SW480 (cell line): ENCODE measurements at places on chromosomes 2 and 18.

- peak; percentile 62 for DNase-seq
Measured at GRCh38 chr2:133200684-133201421, 367.4 kb downstream of the NCKAP5 start.

- no peak for DNase-seq
Measured at GRCh38 chr18:24500766-24501165, 40.3 kb downstream of the HRH4 start.

GRCh38 chr2:166042768-166043390 lies 84.9 kb downstream of the SCN1A start:
- DNase-seq = no peak

GRCh38 chr18:598124-598589 lies 1.4 kb downstream of the CLUL1 start:
- DNase-seq = no peak

GRCh38 chr18:70414315-70414900 lies 125.6 kb downstream of the SOCS6 start:
- no peak for DNase-seq

GRCh38 chr2:166468124-166469024 lies 25.7 kb downstream of the SCN7A start:
- DNase-seq = no peak

GRCh38 chr2:240780023-240780700 lies 39.9 kb downstream of the KIF1A start:
- DNase-seq = no peak

GRCh38 chr18:41745166-41746049 lies 209.6 kb upstream of the PIK3C3 start:
- peak; percentile 16 for DNase-seq

DNA sequence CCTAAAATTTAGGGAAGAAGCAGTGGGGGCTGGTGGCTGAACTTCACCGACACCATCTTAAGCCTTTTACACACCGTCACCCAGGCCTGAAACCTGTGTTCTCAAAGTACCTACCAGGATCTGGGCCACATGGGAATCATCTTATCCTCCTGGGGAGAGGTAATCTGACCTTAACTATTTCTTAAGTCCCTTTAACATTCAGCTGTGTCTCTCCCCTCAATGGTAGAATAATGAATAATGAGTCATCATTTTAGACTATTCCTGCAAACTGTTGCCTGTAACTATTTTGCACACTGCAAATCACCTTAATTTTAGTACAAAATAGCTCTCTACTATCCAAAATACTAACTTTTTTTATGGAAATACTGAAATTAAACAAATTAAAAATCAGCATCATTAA lies 149.4 kb upstream of the KLF7 start:
- no peak for DNase-seq

GRCh38 chr2:167134381-167135072 lies 246.2 kb downstream of the XIRP2 start:
- no peak for DNase-seq

DNA sequence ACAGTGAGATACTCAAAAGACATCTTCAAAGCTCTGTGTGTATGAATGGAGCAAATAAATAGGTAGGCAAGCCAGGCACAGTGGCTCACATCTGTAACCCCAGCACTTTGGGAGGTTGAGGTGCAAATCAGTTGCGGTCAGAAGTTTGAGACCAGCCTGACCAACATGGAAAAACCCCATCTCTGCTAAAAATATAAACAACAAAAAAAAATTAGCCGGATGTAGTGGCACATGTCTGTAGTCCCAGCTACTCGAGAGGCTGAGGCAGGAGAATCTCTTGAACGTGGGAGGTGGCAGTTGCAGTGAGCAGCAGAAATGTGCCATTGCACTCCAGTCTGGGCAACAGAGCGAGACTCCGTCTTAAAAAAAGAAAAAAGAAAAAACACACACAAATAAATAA lies 945.1 kb upstream of the PIK3C3 start:
- DNase-seq = no peak

GRCh38 chr2:30516166-30516565 lies 69.1 kb downstream of the LCLAT1 start:
- no peak for DNase-seq

GRCh38 chr2:118048401-118048800 lies 34.5 kb upstream of the CCDC93 start:
- no peak for DNase-seq

GRCh38 chr2:21011453-21011852 lies 32.4 kb downstream of the APOB start:
- no peak for DNase-seq

DNA sequence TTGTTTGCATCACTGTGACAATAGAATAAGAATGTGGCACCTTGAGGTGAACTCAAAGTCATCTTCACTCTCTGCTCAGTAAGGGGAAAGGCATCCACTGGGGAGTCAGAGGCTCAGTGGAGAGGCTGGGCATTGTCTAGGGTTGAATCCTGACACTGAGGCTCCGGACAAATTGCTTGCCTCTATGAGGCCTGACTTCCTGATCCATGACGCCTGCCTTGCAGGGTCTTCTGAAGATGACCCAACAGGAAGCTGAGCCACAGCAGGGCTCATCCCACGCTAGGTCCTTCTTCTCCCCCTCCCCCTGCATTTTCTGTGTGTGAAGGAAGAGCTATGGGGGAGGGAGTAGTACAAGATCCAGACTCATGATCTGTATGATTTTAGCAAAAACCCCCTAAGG lies 265.1 kb downstream of the SH3BP4 start:
- no peak for DNase-seq

DNA sequence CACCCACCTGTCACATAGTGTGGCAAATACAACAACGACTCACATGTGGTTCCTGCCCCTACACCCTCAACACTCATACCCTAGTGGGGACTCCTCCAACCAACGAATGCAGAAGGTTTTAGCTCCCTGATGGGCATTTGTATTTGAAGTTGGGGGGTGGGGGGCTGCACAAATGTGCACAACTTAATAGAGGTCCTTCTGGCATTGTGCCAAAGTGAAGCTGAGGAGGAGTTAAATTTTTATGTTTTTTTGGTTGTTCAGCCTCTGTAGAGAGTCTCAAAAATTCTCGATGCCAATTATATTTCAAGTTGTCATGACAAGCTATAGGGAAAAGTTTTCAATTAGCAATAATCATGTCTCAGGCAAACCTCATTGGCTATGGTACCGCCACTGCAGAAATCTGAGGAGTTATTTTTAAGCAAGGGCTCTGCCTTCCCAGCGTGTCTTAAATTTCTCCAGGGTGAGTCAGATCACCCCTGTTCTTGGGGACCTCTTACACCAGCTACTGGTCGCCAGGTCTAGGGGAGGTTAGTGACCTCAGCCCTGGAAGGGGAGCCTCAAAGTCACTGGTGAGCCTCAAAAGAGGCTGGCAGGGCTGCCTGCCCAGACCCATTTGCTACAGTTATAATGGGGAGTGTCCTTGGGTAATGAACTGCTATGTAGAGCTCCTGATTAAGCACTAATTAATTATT lies 102.7 kb upstream of the TAF1B start:
- DNase-seq = peak; percentile 69

- no peak for DNase-seq
Measured at GRCh38 chr18:61892683-61893308, at the start of gene RNF152. TSS of gene RNF152 (minus strand) at chr18:61893007. CDS start at chr18:61816463, 76,544 bp downstream.

- DNase-seq = no peak
Measured at GRCh38 chr2:16438613-16439321, 226.9 kb downstream of the CYRIA start.

DNA sequence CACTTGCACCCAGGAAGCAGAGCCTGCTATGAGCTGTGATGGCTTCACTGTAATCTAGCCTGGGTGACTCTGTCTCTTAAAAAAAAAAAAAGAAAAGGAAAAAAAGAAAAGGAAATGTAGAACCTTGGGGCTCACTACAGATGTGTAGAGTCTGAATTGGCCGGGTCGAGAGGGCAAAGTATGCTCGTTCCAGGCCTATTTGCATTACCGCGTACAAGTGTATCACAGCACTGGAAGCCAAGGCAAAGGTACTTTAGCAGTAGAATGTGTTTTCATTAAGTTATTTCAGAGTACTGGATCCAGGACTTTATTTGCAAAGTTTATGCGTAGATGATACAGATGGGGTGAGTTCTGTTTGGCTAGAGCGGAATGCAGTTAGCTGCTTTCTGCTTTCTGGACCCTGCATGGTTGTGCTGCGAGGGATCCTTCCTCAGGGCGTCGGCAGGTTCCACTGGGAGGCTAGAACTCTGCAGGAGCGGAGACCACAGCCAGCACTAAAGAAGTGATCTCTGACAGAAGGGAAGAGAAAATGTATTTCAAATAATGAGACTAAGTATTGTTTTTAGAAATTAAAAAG lies 51.8 kb downstream of the LDLRAD4 start:
- DNase-seq = no peak

DNA sequence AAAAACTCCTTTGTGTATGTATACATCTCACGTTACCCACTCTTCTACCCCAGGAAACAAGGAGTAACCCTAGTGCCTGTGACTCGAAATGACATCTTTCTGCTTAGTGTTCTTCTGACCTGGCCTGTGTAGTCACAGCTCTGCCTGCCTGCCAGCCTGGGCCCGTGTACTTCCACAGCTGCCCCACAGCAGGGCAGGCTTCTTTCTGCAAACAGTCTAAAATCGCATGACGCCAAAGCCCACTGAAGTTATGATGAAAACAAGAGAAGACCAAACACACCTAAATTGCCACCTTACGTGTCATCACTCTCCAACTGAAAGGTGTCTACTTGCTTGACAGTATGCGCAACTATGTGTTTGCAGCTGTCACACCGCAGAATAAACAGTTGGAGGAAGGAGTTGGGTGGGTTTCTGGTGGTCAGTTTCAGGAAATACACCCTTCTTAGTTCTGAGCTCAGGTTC lies 1.5 kb downstream of the GAREM1 start:
- DNase-seq = peak; percentile 38

GRCh38 chr2:233460726-233461441 lies 105.7 kb downstream of the USP40 start:
- peak; percentile 5 for DNase-seq

DNA sequence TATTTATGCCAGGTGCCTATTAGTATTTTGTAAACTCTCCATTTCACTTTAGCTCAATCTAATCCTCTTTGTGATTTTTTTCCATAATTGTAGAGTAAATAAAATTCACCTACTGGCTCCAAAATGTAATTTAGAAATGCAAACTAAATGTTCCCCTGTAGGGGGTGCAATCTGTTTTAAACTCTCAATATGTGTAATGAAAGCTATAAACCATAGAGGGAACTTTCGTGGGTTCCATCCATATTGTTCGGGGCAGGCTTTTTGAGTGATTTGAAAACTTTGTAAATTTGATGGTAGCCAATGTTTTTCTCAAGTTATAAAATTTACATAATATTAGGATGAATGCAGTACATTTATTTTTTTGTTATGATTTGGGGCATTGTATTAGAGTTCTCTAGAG lies 49.4 kb downstream of the TSPYL6 start:
- DNase-seq = peak; percentile 28

GRCh38 chr2:60961457-60961856 lies 56.1 kb upstream of the PEX13 start:
- no peak for DNase-seq

- no peak for DNase-seq
Measured at GRCh38 chr2:74259191-74259590, 60.8 kb downstream of the MTHFD2 start.

- peak; percentile 31 for DNase-seq
Measured at GRCh38 chr2:73175663-73176204, 26.6 kb upstream of the NOTO start.

GRCh38 chr18:11665146-11665545 lies 23.9 kb upstream of the GNAL start:
- DNase-seq = no peak

DNA sequence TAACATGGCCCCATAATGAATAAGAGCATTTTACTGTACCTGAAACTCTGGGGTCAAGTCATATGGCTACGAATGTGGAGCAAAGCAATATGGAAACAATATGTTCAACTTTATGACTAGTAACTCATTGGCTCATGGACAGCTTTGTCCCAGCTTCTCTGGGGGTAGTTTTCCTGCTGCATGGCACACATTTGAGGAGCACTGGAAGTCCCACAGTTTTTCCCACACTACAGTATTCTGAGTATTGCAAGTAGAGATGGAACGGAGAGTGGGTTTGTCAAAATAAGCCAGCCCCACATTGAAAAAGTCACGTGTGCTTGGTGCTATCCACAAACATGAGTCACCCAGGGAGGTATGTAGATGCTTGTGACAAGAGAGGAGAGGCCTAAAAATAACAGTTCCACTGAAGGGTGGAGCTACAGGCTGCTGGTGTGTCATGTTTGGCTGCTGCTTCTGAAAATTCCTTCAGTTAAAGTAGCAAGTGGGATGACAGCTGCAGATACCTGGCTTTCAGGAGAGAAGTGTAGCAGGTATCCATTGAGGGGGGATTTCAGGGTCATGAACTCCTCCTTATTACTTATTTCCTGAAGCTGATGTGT lies 48.2 kb upstream of the CTAGE1 start:
- DNase-seq = peak; percentile 94

DNA sequence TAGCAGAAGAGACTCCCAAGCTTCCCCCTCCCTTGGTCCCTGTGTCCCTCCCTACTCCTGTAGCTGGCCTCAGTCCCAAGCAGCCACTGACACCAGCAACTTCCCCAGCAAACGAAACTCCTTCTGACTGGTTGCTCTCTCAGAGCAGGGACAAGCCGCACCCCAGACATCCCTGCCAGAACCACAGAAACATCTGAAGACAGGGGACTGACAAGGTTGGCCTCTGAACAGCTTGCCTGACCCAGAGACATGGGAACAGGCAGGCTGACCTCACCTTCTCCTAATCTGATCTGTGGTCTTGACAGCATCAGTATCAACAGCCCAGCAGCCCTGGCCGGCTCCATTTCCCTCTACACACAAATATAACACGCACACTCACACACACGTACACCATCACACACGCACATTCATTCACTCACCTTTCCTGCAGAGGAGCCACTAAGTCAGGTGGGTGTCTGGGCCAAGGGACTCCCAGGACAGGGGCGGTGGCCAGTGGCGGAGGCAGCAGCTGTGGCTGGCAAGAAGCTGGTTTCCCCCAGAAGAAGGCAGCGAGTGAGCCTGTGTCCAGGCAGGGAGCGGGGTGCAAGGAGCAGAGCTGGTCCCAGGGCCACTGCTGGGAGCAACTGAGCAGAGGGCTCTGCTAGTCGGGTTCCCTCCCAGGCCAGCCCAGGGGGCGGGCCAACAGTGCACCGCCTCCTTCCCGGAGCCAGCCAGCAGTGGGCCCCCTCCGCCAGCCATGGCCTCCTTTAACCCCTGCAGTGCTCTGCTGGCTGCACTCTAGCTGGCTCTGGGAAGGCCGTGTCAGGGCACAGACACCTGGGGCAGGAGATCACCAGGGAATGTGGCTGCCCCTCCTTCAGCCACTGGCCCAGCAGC lies 59.1 kb downstream of the TNS1 start:
- peak; percentile 17 for DNase-seq

DNA sequence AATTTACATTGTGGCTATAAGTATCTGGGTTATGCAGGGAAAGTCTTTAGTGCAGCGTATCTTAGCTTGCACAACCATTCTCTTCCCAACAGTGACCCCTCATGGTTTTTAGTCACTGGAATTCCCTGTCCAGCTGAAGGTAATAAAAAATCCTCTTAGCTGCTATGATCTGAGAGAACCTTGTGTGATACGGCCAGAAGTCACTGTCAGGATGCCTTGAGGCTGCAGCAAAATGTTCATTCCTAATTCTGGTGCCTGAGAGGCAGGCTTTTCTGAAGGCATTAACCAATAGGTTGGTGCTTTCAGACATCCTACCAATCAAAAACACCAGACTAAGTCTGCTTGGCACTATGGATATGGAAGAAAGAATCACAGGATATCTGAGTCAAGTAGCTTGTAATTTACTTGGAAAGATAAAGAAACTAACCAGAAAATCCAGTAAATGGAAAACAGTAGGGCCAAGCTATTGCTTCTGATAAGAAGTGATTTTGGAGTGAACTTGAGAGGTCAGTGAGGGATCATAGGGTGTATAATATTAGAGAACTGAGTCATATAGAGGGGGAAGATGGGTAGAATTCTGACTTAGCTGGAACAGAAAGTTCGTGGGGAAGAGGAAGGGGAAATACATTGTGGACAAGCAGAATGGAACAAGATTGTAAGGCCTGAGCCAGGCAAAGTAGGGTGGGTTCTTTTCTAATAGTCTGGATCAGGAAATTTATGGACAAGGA lies 89.0 kb upstream of the SLC14A2 start:
- no peak for DNase-seq
